Thymus (tissue), 14 donors: ENCODE measurements at places on chromosomes 7 and 10. TPM values are rescaled to one million over a fixed set of nuclear protein-coding genes. Genes with fewer than 3 reads are reported as not detected.
A peak's percentile ranks its signal among the peaks of the same experiment; 100 is the strongest.

- peak; percentile 22 for DNase-seq
Measured at GRCh38 chr10:91694170-91694794, 61.4 kb upstream of the PPP1R3C start.

Gene KCND2
- total RNA-seq, result 0.19 TPM

- DNase-seq, result no peak
Measured at GRCh38 chr7:82506208-82506607, 62.6 kb upstream of the CACNA2D1 start.

DNA sequence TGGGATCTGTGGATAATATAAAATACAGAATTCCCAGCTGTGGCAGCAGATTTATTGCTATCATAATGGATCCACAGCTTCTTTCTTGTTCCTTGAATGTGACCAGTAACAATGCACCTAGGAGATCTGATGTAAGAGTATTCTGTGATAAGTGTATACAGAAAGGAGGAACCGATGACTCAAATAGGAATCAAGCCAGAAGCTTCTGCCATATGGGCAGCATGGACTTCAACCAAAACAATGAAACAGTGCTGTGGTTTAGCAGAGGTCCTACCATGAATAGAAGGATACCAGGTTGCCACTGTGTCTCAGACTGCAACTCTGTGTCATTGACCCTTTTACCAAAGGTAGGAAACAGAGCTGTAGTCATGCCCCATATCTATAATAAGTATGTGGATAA is 81.8 kb downstream of the PTPRZ1 start:
- no peak for DNase-seq

Gene AKR1C8
- total RNA-seq, result 0.09 TPM

DNA sequence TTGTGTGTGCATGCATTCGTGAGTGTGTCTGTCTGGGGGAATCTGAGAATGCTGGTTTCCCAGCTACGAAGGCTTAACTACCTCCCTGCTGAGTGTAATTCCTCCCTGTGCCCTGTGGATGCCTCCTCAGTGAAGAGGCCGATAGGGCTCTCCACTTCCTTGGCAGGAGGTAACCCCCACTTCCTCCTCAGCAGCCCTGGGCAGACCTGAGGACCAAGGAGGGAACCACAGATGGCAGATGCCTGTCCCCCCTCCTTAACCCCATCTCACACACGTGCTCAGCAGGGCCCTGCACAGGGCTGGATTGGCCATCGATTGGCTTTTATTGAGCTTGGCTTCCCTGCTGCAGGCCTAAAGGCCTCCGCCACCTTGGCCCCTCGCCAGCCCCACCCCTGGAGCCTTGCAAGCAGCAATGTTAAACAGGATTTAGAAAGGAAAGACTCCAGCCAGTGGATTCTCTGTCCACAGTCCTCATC is 45.6 kb upstream of the LRRC4 start:
- no peak for DNase-seq

DNA sequence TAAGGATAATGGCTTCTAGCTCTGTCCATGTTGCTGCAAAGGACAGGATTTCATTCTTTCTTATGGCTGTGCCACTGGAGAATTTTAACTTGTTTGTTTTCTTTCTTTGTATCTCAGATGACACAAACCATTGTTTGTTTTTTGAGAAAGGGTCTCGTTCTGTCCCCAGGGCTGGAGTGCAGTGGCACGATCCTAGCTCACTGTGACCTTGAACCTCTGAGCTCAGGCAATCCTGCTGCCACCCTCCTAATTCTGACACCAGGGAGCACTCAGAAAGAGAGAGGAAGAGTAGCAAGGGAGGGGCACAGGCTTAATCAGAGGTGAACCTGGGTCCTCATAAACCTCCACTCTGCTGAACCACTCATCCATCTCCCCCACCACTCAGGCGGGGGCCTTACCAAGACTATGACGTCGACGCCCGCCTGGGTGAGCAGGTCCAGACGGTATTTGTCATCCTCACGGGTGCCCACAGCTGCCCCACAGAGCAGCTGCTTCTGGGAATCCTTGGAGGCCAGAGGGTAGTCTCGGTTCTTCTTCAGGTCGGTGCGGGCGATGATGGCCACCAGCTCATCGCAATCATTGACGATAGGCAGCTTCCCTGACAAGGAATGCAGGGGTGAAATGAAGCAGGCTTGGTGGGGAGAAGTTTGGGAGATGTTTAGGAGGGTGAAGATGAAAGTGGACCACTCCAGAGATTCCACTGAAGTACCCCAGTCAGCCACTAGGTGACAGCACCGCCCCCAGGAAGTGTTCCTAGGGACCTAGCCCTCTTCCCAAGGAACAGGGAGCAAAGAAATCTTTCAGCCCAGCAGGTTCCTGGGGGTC is 11.6 kb downstream of the IMPDH1 start:
- DNase-seq, result no peak

Gene OR6V1
- total RNA-seq, result not detected

GRCh38 chr7:68411742-68412141 is 1186.5 kb upstream of the AUTS2 start:
- DNase-seq, result no peak

Gene THAP5
- total RNA-seq, result 24.2 TPM

Gene UFSP1
- total RNA-seq, result 2.7 TPM

DNA sequence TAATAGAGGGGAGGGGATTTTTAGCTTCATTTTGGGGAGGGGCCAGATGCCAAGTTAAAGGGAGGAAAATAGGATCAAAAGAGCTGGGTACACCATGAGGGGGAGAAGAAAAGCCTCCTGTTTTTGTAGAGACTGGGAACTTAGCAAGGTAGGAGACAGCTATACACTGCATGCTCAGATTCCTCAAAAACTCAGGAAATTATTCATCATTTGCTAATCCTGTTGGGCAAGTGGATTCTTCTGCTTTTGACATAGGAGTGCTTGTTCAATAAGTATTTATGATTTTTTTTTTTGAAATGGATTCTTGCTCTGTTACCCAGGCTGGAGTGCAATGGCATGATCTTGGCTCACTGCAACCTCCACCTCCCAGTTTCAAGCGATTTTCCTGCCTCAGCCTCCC is 73.4 kb downstream of the LYZL2 start:
- no peak for DNase-seq

- no peak for DNase-seq
Measured at GRCh38 chr10:24462889-24463552, 254.1 kb downstream of the KIAA1217 start.

GRCh38 chr7:91066627-91067026 is 197.6 kb upstream of the FZD1 start:
- no peak for DNase-seq

Gene MPP7
- 2.8 TPM for total RNA-seq

- peak; percentile 2 for DNase-seq
Measured at GRCh38 chr10:93921338-93921737, 27.6 kb downstream of the SLC35G1 start.

Gene COL13A1
- 0.19 TPM for total RNA-seq

- no peak for DNase-seq
Measured at GRCh38 chr7:25431956-25432450, 203.7 kb upstream of the NPVF start.

DNA sequence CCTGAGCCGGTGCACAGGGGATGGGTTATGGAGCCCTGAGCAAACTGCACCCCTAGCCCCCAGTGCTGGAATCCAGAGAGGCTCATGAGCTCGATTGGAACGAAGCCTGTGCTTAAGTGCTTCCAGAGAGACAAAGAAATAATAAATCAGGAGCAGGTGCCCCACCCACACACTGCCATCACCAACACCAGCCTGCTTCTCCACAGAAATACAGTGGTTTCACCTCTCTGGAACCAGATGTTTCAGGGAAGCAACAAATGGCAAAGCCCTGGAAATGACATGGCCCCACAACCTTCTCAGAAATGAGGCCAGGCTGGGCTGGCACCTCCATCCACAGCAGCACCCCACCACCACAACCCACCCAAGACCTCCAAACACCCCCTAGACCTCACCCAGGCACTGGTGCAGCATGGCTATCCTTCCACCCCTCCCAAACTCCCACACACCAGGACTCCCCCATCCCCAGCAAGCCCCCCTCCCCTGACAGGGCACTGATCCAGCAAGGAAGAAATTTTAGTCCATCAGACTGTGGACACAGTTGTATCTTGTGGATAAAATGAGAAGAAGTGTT is 4.1 kb upstream of the SLC18A3 start:
- no peak for DNase-seq

DNA sequence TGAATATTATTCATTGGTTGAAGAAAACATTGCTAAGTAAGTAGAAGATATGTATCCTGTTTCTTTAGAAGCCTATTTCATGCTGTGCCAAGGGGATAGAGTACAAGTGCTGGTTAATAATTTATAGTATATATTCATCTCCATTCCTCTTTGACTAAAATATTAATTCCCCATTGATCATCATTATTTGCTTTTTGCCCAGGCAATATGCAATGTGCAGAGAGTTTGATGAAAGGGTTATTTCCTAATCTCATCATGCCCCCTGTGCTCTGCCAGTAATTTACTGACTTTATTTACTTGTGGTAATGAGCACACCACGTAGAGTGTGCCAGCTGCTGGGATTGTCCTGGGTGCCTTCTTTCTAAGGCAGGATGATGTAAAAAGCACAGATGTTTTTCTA is 180.9 kb downstream of the REEP3 start:
- no peak for DNase-seq

GRCh38 chr7:1512781-1513656 is 8.8 kb upstream of the INTS1 start:
- DNase-seq, result peak; percentile 93

Gene EIF5AL1
- 0.28 TPM for total RNA-seq

DNA sequence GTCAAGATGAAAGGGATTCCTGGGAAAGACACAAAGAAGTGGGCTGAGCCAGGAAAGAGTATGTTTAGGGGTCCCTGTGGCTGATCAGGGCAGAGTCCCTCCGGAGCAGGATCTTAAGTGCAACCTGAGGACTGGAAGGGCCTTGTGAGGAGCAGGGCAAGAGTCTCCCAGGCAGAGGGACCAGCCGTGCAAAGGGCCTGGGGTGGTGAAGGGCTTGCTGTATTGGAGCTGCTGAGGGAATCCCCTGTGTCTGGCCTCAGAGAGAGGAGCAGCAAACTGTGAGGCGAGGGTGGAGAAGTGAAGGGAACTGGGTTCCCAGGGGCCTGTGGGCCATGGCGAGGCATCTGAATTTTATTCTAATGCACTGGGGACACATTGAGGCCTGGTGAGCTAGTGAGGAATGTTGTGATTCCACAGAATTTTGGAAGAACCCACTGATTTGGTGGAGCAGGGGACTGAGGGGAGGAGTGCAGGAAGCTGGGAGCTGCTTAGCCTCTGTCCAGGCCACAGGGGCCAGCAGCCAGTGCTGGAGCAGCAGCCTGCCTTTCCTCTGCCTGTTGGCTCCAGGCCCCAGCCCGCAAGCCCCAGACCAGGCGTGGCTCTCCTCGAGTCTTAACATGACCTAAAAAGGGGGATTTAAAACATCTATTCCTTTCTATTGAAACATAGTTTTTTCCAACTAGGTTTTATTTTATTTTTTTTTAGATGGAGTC is 138.4 kb upstream of the IGFBP3 start:
- no peak for DNase-seq
